ENCODE measurements at places on chromosomes 6 and 20.
A peak's percentile ranks its signal among the peaks of the same experiment; 100 is the strongest.

DNA sequence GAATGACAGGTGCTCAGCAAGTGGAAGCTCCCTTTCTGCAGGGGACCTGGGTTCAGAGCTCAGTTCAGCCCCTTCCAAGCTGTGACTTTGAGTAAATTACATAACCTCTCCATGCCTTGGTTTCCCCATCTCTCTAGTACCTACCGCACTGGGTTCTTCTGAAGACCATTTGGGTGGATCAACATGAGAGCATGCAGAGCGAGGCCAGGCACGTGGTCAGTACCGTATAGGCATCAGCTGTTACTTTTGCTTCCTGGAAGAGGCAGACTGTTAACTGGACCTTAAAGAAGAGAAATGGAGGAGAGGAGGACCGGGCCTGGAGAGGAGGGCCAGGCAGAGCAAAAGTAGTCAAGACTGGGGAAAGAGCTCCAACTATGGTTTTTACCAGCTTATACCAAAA, 1.7 kb upstream of the MYLK2 start:
- no peak for DNase-seq

DNA sequence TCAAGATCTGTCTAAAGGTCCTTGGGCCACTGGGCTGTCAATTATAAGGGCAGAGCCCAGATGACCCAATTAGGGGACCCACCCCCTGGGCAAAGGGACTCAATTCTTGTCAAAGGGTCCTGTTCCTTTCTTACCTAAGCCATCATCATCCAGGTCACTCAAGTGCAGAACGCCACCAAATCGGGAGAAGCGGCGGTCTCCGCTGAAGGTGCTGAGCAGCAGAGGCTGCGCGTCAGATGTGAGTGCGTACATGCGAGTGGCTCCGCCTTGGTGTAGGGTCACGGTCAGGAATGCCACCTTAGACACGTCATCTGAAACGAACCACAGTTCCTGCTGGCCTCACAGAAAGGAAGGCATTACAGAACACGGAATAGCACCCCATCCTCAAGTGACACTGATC, 34.2 kb downstream of the MRS2 start:
- no peak for DNase-seq

DNA sequence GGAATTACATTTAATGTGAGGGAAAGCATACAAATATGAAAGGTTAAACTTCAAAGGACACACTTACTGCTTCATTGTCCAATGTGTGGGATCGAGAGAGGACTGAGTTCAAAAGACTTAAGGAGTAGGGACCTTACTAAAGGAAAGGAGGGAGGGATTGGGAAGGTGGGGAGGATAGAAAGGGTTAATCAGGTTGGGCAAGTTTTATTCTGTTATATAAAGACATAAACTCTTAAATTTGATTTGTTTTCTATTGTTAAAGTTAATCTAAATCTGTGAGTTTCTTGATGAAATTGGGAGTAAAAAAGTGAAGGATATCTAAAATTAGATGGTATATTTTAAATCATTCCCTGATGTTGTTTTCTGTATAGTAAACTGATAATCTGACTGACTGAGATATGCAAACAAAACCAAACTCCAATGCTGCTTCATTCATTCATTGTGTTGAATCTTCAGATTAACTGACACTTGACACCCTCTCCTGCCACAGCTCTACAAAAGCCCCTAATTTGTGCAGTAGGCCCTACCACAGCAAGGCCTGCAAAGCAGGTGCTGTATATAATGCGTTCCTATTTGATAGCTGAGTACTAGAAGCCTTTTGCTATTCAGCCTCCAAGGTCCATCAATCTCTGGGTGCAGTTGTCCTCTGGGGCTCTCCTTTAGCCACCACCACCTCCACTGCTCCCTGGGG, 1.3 kb upstream of the UBE2J1 start:
- DNase-seq, result no peak

GRCh38 chr20:10970109-10970508, 296.3 kb upstream of the JAG1 start:
- no peak for DNase-seq

DNA sequence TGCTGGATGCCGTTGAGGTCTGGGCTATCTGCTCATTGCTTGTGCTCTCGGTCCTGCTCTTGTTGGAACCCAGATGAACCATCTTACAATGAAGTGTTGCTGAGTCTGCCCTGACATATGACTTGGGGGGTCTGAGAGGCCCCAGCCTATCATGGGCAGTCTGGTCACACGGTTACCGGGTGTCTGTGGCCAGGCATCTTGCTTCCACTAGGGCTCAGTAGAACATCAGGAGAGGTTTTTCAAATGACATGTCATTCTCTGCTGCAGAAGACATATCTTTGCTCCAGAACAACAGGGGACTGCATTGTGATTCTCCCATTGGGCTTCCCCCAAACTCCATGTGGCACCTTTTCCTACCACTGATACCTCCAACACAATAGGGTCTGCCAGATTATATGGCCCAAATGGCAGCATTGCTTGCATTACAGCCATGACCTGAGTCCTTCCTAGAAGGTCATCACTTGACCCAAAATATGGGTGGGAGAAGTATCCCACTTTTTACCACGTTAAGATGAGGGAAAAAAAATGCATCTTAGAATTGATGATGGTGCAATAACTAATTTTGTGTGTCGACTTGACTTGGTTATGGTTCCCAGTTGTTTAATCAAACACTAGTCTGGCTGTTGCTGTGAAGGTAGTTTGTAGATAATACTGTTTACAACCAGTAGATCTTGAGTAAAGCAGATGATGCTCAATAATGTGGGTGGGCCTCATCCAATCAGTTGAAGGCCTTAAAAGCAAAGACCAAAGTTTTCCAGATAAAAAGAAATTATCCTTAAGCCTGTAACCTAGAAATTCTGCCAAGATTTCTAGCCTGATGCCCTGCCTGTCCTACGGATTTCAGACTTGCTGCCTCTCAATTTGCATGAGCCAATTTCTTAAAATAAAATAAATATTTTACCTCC, 241.0 kb downstream of the QKI start:
- no peak for DNase-seq

DNA sequence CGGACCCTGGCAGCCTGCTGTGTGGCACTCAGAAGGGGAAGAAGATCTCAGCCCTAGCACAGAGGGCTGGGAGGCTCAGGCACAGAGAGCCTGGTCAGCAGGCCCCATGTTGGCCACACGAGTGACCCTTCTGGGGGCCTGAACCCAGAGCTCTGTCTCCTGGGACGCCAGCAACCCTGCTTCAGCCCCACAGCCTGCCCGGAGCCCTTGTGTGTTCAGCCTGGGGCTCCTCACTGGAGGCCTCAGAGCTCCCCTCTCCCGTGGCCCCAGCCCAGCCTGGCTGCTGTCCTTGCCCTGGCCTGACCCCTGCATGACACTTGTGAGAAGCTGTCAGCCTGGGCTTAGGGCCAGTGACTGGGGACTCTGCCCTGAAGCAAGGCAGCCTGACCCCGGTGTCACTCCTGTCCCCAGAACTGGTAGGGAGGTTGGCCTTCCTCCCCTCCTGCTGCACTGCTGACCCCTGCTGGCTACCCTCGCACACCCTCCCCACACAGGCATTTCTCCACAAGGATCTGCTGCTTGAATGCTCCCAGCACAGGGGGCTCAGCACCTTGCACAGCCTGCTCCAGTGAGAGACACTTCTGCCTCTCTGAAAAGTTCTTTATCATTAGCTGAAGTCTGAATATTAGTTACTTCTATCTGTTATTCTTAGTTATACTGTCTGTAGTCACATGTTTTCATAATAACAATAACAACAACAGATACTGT, 15.4 kb upstream of the IP6K3 start:
- DNase-seq, result peak; percentile 59

Data from substantia nigra (tissue), 51 donors.